Temporal lobe (tissue), 4 donors: ENCODE measurements at places on chromosomes 13 and 19. TPM values are rescaled to one million over a fixed set of nuclear protein-coding genes. Genes with fewer than 3 reads are reported as not detected.

Gene HCN2
- total RNA-seq: 9.1 TPM

Gene CCDC122
- total RNA-seq: 5.9 TPM

Gene LAIR1
- 0.98 TPM for total RNA-seq

Gene SPTBN4
- 25.6 TPM for total RNA-seq

Gene TNPO2
- total RNA-seq: 72.0 TPM

Gene DCLK1
- 256 TPM for total RNA-seq

Gene INSL3
- total RNA-seq: not detected

Gene KANK3
- 2.2 TPM for total RNA-seq

Gene C19orf67
- total RNA-seq: not detected

Gene MPHOSPH8
- 28.0 TPM for total RNA-seq

Gene PTGER1
- total RNA-seq: not detected

Gene ZNF471
- 17.0 TPM for total RNA-seq

Gene DPRX
- total RNA-seq: not detected

Gene OR1M1
- not detected for total RNA-seq

Gene PPP1R12C
- 19.9 TPM for total RNA-seq

Gene IGFL4
- 2.5 TPM for total RNA-seq

Gene LSM4
- 58.0 TPM for total RNA-seq

Gene ZNF541
- total RNA-seq: under 0.01 TPM

Gene DMKN
- total RNA-seq: 0.49 TPM

Gene SERPINE3
- total RNA-seq: under 0.01 TPM

Gene ZNF575
- 0.49 TPM for total RNA-seq

Gene CBARP
- total RNA-seq: 6.4 TPM

Gene NANOS3
- 3.0 TPM for total RNA-seq

Gene TEX29
- not detected for total RNA-seq

Gene IRGC
- total RNA-seq: not detected

Gene LPAR2
- 25.8 TPM for total RNA-seq

Gene SHKBP1
- total RNA-seq: 3.4 TPM

Gene POGLUT2
- 7.9 TPM for total RNA-seq

Gene CERS1
- total RNA-seq: 22.4 TPM

Gene SIX5
- 0.98 TPM for total RNA-seq

Gene KASH5
- not detected for total RNA-seq

Gene C19orf81
- not detected for total RNA-seq

Gene OR2Z1
- total RNA-seq: not detected

Gene SIGLEC10
- total RNA-seq: 1.2 TPM

Gene CHMP2A
- 48.7 TPM for total RNA-seq
